ENCODE measurements at places on chromosomes 3 and 15.

DNA sequence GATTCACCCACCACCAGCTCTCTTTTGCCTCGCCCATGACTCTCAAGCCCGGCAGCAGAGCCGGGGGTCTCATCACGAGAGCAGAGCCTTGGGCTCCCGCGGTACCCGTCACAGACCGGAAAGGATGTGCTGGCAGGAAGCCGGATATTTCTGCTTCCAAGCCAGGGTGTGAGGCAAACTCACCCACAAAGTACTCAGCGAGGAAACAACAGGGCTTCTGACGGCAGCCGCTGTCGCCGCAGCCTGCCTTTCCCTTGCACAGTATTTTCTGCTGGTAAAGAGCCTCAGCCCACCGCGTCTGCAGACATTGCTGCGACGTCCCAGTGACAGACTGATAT lies 119.9 kb downstream of the NSMCE3 start:
- DNase-seq: no peak

GRCh38 chr3:78434801-78435200 lies 1333.0 kb downstream of the ROBO1 start:
- DNase-seq: no peak

GRCh38 chr3:117745516-117745915 lies 1035.9 kb downstream of the TUSC7 start:
- no peak for DNase-seq

GRCh38 chr3:65173841-65174240 lies 486.0 kb upstream of the ADAMTS9 start:
- DNase-seq: no peak

DNA sequence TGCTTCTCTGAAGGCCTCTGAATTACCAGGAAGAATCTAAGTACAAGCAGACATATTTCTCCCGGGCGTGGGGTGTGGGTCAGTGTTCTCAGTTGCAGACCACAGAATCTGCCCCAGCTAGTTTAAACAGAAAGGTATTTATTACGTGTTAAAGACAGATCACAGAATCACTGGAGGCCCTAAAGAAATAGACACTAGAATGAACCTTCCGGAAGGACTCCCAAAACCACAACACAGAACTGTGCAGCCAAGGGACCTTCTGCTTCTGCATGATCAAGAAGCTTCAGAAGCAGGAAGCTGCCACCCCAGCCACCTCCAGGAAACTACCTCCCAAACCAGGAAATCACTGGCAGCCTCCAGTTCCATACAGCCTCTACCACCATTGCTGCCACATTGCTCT lies 32.7 kb upstream of the ZFAND6 start:
- no peak for DNase-seq

GRCh38 chr3:111714305-111714704 lies 119.2 kb upstream of the ZBED2 start:
- DNase-seq: no peak

Measured in activated CD4-positive, CD25-positive, alpha-beta regulatory T cell (primary cell).